ENCODE measurements at places on chromosomes 16 and 17.

GRCh38 chr16:80620736-80621605 lies 80.2 kb downstream of the DYNLRB2 start:
- no peak for DNase-seq

GRCh38 chr16:7025616-7026190 lies 306.9 kb upstream of the RBFOX1 start:
- DNase-seq, result no peak

DNA sequence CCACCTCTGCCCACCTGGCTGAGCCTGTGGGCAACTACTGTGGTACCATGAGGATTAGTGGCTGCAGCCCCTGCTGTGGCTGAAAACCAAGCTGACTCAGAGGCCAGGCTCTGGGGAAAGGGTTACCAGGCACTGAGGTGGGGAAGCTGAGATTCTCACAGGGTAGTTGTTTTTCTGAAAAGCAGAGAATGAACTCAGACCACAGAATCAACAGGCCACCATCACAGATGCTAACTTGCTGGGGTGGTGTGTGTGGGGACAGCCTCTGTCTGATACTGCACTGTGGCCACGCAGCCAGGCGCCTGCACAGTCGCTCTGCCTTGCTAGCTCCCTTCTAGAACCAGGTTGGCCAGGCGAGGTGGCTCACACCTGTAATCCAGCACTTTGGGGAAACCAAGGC lies 28.8 kb downstream of the NPLOC4 start:
- no peak for DNase-seq

- no peak for DNase-seq
These were observed 425 bp downstream of the SGSH start for GRCh38 chr17:80219763-80220053.

- no peak for DNase-seq
These were observed 101.7 kb downstream of the CHD9 start for GRCh38 chr16:53156516-53156915.

GRCh38 chr16:85306071-85306792 lies 194.0 kb upstream of the CIBAR2 start:
- DNase-seq, result peak; percentile 21

GRCh38 chr17:31745964-31746600 lies 113.0 kb downstream of the COPRS start:
- DNase-seq, result no peak

DNA sequence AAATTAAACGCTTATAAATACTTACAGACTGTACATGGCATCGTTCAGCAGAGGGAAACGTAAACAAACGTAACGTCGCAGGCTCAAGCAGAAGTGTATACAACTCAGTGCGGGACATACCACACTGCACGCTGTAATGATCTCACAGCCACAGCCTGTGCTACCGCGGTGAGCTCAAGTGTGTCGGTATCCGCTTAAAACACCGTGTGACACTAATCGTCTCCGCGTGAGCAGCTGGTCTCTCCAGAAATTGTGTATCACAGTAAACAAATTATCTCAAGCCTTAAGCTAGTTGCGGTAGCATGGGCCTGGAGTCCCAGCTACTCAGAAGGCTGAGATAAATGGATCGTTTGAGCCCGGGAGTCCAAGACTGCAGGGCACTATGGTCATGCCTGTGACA lies 115.3 kb downstream of the ANKRD11 start:
- DNase-seq, result no peak

DNA sequence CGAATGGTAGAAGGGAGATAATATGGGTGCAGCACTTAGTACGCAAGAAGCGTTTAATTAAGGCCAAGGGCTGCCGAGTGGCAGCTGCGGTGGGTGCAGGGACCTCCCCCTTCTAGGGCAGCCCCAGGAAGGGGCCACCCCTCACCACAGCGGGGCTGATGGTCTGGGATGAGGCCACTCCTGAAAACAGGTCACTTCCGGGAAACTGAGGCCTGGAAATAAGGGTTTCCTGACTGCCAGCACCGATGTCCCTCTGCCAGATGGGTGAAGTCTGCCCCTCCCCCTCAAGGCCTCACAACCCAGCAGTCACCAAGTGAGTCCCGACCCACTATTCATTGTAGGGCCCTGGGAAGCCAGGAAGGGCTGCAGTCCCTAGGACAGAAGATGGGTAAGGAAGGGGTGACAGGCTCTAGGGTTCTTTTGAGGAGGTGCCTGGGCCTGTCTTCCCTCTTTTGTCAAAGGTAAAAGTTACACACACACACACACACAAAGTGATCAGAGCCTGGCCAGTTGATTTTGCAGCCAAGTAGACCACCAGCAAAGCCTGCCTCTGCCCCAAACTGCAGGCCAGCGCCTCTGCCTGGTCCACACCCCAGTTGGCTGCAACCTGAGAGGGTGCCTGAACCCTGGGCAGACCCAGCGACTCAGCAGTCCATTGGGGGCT lies 12.5 kb downstream of the SREBF1 start:
- no peak for DNase-seq

GRCh38 chr16:59655031-59655430 lies 920.9 kb upstream of the GOT2 start:
- DNase-seq, result no peak

GRCh38 chr16:56334761-56335160 lies 90.6 kb downstream of the AMFR start:
- DNase-seq, result no peak

DNA sequence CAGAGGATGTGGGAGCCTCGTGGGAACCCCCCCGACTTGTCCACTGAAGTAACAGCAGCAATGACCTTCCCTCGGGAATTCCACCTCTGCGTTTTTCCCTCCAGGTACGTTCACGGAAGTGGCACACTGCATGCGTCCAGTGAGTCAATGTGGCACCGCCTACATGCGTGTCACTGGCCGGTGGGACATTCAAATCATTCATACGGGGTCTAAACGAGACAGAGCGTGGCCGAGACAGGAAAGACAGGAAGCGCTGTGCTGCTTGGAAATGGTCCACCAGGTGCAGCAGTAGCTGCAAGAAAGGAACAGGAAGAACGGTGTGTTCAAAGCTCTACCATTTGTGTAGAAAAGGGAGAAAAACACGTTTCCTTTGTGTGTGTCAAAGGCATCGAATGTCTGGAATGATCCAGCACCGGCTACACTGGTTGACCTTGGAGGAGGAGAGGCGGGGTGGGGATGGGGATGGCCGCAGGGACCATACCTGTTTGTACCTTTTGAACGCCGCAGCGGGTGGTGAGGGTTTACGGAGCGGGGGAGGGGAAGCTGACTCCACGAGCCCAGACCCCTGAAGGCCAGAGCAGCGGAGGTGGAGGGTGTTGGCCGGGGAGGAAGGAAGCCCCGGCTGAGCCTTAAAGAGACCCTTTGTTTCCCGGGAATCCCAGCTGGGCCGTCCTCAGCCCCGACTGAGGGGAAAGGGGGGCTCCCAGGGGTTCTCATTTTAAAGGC lies 1.7 kb upstream of the PGAP6 start:
- no peak for DNase-seq

DNA sequence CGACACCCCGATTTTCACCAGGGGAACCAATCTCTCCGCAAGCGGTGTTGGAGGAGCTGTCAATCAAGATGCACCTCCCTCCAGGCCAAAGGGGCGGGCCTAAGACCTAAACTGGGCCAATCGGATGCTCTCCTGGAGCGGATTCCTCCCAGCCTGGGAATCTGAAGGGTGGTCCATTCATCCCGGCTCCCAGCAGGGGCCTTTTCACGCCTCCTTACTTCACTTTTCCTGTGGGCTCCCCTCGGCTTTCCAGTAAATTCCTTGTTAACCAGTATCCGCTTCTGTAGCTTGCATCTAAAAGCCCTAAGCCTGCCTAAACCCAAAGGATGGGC lies 17.1 kb downstream of the C16orf74 start:
- DNase-seq, result no peak

DNA sequence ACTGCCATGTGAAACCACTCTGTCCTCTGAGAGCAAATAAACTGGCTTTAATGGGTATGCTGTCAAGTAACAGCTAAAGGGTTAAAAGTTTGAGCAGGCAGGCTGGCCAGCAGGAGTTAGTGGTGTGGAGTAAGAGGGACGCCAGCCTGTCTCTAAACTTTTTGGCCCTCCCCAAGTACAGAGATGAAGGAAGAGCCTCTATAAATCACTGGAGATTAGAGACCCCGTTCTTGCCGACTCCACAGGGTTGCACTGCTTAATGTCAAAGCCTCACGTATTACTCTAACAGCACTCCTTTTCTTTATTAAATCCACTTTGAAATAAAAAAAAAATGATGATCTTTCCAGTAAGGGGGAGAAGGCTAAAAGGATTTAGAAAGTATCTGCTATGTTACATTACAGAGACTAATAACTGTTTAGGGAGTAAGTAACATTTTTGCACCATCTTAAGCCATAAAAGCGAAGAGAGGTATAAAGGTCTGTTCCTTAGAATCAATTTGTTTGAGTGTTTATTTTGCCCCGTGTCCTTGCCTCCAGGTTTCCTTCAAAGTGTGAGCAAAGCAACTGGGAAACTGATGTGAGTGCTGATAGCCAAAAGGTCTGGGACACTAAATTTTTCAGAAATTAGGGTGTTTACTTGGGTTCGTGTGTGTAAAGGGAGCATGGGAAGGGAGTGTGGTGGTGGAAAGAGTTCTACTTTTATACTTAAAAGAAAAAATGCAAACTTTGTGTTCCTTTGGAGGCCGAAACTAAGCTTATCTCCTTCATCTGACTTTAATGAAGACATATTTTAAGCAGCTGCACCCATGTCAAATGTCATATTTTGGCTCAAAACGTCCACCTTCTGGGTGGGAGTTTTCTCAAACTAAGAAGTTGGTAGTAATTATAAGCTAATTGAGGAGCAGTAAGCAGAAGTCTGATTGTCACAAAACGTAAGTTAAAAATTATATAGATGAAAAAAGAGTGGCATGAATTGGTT lies 109.9 kb upstream of the TBX2 start:
- no peak for DNase-seq

- no peak for DNase-seq
These were observed 22.0 kb downstream of the MYO19 start for GRCh38 chr17:36512641-36513040.

- DNase-seq, result no peak
These were observed at the start of gene KRTAP1-4 for GRCh38 chr17:41029633-41030245. KRTAP1-4 (minus strand) TSS chr17:41030195; CDS start chr17:41030078, 117 bp downstream.

DNA sequence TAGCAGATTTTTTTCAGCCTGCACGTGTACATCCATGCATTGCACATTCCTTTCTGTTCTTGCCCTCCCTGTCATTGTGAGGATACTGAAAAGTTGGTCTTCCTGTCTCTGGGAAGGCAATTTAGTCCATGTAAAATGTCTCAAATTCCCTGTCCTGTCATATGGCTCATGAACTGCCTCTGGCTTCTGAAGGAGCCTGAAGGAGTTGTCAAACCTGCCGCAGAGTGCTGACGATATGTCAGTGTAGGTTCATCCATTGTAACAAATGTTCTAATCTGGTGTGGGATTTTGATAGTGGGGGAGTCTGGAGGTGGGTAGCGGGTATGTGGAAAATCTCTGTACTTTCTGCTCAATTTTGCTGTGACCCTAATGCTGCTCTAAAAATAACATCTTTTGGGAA lies 59.6 kb downstream of the YPEL2 start:
- no peak for DNase-seq

DNA sequence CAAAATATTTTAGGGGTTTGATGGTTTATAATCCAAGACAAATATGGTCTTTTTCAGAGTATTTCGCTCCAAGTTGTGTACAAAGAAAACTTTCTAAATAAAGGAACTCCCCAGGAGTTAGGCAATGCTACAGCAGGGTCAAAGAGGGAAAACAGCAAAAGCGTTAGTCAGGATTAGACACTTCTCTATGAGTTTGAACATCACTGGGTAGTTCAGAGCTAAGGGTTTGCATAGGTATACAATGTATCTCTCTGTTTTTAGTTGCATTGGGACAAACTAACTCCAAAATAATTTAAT lies 34.8 kb downstream of the FAM20A start:
- no peak for DNase-seq

DNA sequence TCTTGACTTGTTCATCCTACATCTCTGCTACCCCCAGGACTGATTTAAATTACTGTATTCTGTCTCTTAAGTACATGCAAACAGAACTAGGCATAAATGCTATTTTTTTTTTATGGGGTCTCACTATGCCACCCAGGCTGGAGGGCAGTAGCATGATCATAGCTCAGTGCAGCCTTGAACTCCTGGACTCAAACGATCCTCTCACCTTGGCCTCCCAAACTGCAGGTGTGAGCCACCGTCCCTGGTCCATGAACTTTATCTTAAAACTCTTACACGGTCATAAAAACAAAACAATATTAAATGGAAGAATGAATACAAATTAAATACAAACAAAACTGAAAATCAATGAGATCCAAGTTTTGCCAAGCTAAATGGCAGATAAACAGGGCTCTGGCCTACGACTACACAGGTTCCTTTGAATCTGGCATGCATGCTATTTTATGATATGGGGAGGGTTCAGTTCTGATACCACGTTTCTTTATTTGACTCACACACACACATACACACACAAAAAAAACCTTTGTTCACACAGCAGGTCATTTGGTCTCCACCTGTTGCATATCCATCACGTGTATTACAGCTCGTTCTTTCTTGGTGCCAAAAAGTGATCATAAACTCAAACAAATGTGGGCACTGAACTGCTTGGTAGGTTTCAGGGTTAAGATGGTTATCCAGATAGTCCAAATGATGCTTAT lies 1.1 kb upstream of the PKD1L3 start:
- no peak for DNase-seq

GRCh38 chr16:35596467-35596866 lies 2137.1 kb downstream of the TP53TG3F start:
- no peak for DNase-seq

DNA sequence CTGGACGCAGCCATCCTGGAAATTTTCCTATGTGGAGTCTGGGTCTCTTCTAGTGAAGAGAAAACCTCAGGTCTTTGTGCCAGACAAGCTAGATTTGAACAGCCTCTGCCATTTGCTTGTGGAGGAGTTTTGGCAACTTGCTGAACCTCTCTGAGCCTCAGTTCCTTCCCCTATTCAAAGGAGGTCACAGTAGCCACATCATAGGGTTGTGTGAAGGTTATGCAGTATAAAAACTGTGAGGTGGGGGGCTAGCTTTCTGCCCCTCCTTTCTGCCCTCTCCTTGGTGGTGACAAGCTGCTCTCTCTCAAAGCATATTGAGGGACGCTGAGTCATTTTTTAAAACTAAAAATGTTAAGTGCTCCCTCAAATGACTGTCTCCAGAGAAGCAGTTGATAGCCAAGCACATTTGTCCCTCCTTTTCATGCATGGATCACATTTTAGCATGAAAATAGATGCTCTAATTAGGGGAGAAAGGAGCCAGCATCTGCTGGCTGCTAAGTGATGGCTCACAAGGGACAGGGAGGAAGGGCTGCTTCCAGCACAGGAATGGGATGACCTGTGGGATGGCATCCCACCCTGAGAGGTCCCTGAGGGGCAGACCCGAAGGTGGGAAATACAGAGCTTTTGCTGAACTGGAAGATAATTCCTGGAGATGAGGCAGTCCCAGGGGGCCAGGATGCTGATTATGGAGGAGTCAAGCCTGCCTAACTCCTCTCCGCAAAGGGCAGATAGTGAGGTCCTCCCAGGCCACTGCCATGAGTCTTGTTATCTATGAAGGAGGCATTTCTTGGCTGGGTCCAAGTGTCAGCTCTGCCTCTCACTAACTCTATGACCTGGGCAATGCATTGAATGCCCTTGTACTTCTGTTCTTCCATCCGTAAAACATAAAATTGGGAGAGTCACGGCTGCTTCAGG lies 218.8 kb downstream of the RAB11FIP4 start:
- no peak for DNase-seq
